ENCODE measurements at places on chromosomes 16 and 17. TPM values are rescaled to one million over a fixed set of nuclear protein-coding genes. Genes with fewer than 3 reads are reported as not detected.

Gene SLC12A3
- total RNA-seq = not detected

Gene KRT33B
- total RNA-seq = not detected

Gene CACNG1
- not detected for total RNA-seq

Gene TLK2
- 40.3 TPM for total RNA-seq

Gene TADA2A
- 44.2 TPM for total RNA-seq

Gene LRRC75A
- total RNA-seq = 1.7 TPM

Gene TNP2
- total RNA-seq = not detected

Gene CLCN7
- 49.8 TPM for total RNA-seq

Gene PLD6
- 0.74 TPM for total RNA-seq

Gene CACNA1H
- total RNA-seq = 10.8 TPM

Gene ABCA8
- total RNA-seq = 75.9 TPM

Gene PNPO
- 42.7 TPM for total RNA-seq

Gene RHBDF2
- 34.6 TPM for total RNA-seq

Gene COG7
- total RNA-seq = 21.4 TPM

Gene GPS1
- total RNA-seq = 80.3 TPM

Gene CACNA1G
- total RNA-seq = 4.9 TPM

Gene C1QTNF1
- total RNA-seq = 30.7 TPM

Gene CHST4
- not detected for total RNA-seq

Gene LGALS9B
- total RNA-seq = 0.98 TPM

Gene OR4D1
- not detected for total RNA-seq

Gene KRTAP3-2
- not detected for total RNA-seq

Gene CSH2
- not detected for total RNA-seq
